Keratinocyte (primary cell): ENCODE measurements at places on chromosomes 7 and 10.

DNA sequence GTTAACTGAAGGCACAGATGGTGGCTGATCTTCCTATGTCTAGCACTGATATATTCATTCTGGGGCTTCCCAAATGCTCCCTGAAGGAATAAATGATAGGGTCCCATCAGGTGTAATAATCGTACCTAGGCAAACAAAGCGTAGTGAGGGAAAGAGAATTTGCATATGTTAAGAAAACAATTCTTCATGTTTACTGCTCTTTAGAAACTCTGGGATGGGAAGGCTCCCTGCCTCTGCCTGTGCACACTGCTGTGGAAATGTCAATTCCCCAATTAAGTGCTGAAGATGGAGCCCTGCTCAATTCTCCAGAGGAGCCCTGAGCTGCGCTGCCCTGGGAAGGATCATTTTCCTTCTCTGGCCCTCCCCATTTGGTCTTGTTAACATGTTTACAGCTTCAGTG, 380.9 kb upstream of the ADARB2 start:
- no peak for DNase-seq

- no peak for DNase-seq
Observed at GRCh38 chr7:133829336-133829897, 297.7 kb upstream of the LRGUK start.

- no peak for DNase-seq
Observed at GRCh38 chr10:51649064-51649463, 50.3 kb downstream of the CSTF2T start.

DNA sequence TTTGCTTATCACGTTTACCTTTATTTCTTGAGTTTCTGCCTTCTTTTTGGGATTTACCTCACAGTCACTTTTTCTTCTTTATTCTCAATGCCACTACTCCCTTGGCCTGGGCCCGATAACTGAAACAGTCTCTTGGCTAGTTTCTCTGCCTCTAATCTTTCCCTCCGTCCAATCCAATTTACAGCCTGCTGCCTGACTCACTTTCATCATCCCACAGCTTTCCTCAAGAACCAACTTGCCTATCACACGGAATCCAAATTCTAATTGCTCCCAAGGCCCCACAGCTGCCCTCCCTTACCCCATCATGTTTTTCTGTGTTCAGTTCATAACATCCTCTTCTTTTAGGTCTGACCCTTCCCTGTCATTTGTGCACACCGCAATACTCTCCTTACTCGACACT, 121.4 kb downstream of the HIPK2 start:
- DNase-seq, result no peak

DNA sequence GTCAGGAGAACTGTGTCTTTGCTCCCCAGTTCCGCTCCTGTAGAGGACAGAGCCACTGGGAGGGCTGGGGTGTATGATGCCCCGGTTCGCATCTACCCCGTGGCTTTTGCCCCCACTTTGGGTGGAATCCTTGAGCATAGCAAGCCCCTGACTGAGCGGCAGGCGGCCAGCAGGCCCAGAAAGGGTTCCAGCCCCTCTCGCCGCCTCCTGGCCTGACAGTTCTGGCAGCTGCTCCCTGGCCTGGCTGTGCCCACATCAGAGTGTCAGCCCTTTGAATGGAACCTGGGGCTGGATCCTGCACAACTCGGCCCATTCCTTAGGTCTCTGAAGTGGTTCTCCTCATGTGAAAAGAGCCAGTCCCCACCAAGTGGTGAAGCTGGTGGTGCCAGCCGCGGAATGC, 106.7 kb downstream of the GRK5 start:
- DNase-seq, result no peak

- no peak for DNase-seq
Observed at GRCh38 chr10:103394180-103394579, 2.1 kb downstream of the ATP5MK start.
